ENCODE measurements at places on chromosomes 12 and 14.

GRCh38 chr12:113232089-113232839 lies 11.0 kb downstream of the TPCN1 start:
- DNase-seq: no peak

DNA sequence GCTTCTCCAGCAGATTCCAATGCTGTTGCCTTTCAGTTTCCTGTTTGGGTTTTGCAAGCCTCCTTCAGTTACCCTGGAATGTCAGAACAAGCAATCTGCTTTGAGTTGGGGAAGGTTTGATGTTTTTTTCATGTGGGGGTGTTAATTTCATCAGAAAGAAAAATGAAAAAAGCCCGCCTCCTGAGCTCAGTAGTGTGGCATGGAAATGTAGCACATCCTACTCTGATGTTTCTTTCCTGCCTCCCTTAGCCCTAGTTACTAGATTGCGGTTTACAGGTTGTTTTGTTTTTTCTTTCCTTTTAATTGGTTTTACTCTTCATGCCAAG lies 22.6 kb downstream of the IFNG-AS1 start:
- DNase-seq: no peak

GRCh38 chr12:60173224-60174170 lies 577.7 kb downstream of the SLC16A7 start:
- no peak for DNase-seq

- DNase-seq: no peak
Observed at GRCh38 chr12:6539707-6540134, 5.4 kb downstream of the GAPDH start.

GRCh38 chr12:93786656-93787397 lies 109.7 kb downstream of the CRADD start:
- DNase-seq: no peak

DNA sequence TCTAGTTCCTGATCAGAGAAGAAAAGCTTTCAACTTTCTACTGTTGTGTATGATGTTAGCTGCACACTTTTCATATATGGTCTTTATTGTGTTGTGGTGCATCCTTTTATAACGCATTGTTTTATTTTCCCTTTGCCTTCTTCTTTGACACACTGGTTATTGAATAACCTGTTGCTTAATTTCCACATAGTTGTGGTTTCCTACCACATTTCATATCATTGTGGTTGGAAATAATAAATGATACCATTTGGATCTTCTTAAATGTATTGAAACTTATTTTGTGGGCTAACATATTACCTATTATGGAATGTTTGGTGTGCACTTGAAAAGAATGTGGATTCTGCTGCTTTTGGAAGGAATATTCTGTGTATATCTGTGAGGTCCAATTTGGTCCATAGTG lies 64.9 kb downstream of the GPHN start:
- DNase-seq: no peak

DNA sequence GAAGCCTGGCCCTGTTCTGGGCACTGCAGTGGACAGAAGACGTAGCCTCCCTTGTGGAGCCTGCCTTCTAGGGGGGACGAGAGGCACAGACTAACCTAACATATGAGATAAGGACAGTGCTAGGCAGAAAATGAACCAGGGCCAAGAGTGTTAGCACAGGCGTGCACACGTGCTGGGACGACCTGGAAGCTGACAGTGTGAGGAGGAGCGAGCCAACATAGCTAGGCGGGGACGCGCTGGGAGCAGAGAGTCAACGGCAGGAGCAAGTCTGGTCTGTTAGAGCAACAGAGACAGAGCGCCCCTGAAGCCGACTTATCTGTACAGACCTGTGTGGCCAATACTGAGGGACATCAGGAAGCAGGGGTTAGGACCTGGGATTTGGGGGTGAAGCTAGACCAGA lies 8.0 kb downstream of the PXMP2 start:
- no peak for DNase-seq

DNA sequence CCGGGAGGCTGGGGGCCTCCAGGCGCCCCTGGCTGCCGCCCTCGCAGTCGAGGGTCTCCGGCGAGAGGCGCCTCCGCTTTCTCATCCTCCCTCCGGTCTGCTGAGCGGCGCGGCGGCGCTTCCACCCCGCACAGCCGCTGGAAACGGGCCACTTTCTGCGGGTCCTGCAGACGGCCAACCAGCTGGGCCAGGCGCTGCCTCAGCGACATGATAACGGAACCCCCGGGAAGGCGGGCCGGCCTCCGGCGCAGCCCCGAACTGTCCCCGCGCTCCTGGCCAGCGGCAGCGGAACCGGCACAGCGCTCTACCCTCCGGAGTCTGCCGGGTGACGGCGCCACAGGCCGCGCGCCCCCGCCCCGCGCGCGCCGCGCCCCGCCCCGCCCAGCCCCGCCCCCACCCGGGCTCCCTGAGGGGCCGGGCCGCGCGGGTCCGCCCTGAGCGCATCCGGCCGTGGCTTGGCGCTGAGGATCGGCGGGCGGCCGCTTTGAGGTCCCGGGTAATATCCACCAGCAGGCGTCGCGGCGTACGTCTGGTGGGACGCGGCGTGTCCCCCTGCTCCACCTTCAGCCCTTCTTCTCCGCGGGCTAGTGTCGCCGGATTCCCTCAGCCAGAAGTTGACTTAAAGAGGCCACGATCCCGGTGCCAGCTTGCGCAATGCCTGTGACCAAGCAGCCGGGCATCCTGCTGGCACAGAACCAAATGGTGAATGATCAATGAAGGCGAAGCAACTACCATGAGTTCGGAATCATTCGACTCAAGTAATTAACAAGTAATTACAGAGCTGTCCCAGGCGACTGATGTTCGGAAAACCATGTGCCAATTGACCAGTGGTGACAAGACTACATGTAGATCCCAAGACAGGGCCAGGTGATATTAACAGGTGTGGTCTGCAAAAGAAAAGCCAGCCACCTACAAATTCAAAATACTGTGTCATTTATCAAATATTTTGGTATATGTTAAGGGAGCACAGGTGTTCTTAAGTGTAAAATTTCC lies at the start of gene SGPP1:
Gene SGPP1, minus strand, starts transcription at position 330 of the 993 bp plus-strand sequence. Its CDS starts 121 bp downstream, at position 209.
- DNase-seq: peak; percentile 93

- no peak for DNase-seq
Observed at GRCh38 chr14:36268121-36268520, 52.3 kb downstream of the MBIP start.

- no peak for DNase-seq
Observed at GRCh38 chr12:121223292-121224285, 13.7 kb downstream of the P2RX4 start.

DNA sequence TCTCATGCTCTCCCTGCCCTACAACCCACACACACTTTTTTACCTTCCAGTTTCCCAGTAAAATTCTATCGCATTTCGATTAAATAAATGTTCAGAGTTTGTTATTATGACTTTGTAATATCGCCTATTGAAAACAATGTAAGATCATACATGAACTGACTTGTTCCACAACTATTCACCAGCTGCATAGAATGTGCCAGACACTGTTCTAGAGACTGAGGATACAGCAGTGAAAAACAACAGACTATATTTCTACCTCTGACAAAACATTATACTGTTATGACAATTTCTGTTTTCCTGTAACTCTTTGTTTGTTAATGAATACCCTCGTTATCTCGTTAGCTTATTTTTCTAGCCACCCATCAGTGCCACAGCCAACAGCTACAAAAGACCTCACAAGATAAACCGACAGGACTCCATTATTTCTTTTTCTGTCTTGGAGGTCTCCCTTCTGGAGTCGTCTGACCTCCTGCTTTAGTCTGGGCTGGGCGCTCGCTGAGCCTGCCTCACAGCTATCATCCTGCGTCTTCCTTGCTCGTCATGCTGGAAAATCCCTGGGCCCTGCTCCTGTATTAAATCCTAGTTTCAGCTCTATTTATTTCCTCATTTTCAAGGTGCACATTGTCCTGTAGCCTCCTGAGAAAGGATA lies 498.9 kb downstream of the DIO2 start:
- no peak for DNase-seq

DNA sequence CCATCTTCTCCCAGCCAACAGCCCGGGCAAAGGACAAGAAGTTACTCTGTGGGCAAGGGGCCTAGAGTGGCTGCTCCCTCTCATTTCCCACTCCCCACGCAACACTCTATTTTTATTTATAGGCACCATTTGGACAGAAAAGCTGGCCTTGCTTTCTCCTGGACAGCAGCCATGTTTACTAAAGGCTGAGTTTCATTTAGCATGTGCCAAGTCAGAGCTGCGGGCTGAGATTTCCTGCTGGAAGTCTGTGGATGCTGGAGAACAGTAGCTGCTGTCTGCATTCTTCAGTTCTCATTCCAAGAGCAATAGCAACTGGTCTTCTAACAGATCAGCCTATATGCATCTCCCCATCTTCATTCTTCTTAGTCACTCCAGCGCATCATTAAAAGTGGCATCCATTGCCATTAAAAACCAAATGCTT lies 8.3 kb downstream of the COL2A1 start:
- DNase-seq: no peak

DNA sequence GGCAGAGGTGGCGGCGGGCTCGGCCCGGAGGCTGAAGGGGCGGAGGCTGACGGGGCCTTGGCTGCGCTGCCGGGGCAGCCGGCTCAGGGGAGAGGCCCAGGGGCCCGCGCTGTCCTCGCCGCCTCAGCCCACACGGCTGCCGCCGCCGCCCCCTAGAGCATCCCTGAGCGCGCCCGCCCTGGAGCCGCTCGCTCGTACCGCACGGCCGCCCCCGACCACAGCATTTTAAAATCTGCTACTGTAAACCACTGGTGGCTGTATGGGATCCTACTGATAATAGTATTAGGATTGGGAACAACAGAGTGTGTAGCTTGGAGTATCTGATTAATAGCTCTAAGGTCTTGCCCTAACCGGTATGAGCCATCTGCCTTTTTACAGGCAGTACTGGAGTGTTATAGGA lies 22.2 kb upstream of the EDDM3A start:
- no peak for DNase-seq

GRCh38 chr14:39025810-39026627 lies 77.0 kb downstream of the SEC23A start:
- no peak for DNase-seq

DNA sequence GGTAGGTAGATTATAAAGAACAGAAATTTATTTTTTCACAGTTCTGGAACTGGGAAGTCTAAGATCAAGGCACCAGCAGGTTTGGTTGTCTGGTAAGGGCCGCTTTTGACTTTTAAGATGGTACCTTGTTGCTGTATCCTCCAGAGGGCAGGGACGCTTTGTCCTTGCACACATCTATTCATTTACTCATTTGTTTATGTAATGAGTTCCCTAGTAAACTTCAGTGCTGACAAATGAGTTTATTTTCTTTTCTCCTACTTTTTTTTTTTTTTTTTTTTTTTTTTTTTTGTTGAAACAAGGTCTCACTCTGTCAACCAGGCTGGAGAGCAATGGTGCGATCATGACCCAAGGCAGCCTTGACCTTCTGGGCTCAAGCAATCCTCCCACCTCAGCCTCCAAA lies 195.7 kb downstream of the FBXL14 start:
- no peak for DNase-seq

DNA sequence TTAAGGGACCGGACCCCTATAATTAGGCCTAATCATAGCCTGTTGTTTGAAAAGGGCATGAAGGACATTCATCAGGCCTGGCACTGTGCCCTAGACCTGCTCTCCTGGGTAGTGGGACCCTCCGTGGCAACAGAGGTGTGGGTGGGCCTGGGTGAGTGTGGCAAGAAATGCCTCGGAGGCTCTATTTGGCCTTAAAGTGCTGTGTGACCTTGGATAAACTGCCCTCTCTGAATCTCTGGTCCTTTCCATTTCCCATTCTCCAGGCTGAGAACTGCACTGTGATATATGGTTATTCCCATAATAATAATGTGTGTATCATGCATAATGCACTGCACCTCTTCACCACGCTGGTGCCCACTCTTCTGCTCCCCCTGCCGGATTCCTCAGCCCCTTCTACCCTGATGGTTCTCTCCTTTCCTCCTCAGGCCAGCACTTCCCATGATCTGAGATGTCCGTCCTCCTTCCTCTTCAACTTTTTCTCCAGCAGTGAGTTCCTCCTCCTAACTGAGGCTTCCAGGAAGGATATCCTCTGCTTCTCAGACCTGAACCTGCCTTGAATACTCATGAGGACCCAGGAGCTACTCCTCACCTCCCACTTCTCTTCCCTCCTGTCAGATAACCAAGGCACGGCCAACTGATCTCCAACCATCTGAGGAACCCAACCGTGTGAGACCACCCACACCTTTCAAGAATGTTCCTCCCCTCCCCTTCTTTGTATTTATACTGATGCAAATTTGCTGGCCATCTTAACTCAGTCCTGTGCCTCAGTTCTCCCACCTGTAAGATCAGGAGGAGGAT lies 111.0 kb upstream of the PZP start:
- peak; percentile 25 for DNase-seq

DNA sequence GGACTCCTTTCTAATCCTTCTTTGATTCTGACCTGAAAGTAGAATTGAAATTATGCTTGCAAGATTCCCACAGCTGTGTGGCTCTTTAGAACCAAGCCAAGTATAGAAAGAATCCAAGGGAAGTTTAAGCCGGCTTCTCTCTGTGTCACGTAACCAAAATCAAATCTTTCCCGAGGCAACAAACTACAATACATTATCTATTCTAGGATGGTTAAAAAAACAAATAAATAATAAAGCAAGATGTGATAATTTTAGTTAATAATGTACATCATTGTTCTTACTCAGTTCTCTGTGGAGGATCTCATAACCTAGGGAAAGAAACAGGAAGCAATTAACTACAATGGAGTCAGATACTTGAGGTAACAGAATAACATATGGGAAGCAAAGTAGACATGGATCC lies 78.1 kb upstream of the ST8SIA1 start:
- DNase-seq: no peak

DNA sequence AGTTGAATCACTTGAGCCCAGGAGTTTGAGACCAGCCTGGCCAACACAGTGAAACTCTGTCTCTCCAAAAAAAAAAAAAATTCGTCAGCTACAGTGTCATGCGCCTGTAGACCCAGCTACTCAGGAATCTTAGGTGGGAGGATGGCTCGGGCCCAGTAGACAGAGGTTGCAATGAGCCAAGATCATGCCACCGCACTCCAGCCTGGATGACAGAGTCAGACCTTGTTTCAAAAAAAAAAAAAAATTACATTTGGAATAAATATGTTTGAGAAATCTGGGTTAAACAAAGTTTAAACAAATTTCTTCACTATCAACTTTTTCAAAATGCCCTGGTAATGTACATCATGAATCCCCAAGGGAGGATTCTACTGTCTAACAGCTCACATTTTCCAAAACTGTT lies 187.0 kb upstream of the RASSF8 start:
- no peak for DNase-seq

DNA sequence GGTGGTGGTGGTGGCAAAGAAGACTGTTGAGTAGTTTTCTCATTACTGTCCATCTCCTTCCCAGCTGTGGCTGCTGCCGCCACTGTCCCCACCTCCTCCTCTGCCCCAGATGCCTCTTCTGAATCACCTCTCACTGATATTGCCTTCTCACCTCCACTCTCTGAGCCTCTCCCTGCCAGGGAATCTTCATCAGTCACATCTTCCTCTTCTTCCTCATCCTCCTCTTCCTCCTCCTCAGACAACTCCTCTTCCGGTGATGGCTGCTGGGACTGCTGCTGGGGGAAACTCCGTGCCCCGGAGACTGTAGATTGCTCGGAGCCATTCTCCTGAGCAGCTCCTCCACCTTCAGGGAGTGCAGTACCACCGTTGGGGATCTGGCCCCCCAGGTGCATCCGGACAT lies 2.9 kb downstream of the SALL2 start:
- DNase-seq: no peak

- DNase-seq: no peak
Observed at GRCh38 chr14:25350021-25350420, 300.1 kb upstream of the STXBP6 start.

- DNase-seq: no peak
Observed at GRCh38 chr14:35400648-35401421, 3.7 kb downstream of the NFKBIA start.

Measured in germinal center (tissue), 1 donor.